ENCODE measurements at places on chromosomes 11 and 22. TPM values are rescaled to one million over a fixed set of nuclear protein-coding genes. Genes with fewer than 3 reads are reported as not detected.

The OR8G5 gene
- total RNA-seq = not detected

The SLC22A9 gene
- total RNA-seq = not detected

The NDUFS3 gene
- 57.8 TPM for total RNA-seq

The OR8D1 gene
- not detected for total RNA-seq

The GRAMD1B gene
- 7.2 TPM for total RNA-seq

The PRR33 gene
- not detected for total RNA-seq

The HSPA8 gene
- total RNA-seq = 2,219 TPM

The TSPAN32 gene
- 1.4 TPM for total RNA-seq
